ENCODE measurements at places on chromosomes 2 and 18. TPM values are rescaled to one million over a fixed set of nuclear protein-coding genes. Genes with fewer than 3 reads are reported as not detected.

DNA sequence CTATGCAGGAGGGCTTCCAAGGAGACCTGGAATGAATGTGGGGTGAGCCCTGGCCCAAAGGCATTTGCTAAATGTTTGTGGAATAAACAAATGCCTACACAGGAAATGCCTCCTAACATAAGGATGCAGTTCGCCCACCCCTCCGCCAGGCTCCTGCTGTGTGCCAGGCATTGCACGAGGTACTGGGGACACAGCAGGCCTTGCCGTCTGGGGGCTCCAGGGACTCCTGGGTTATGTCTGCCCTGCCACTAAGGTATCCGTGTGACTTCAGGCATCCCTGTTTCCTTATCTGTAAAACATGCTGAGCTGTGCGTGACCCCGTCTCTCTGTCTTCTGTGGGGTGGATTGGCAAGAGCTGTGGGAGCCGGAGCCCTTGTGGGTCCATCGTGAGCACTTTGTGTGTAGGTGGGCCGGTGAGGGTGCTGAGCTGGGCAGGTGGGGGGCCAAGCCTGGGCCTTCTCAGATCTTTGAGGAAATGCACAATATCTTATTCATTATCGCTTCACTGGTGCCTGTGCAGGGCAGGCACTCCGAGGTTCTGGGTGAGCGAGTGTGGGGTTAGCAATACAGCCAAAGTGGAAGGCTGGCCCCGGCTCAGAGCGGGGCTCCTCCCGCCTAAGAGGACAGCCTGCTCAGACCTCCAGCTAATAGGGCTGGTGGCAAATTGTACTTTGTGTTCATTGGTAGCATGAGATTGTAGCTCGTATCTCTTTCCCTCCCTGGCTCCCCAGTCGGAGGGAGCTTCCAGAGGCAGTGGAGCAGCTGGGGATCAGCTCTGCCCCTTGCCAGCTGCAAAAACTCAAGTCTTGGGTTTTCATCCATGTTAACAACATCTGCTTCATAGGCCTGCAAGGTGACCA is 126.8 kb downstream of the GLI2 start:
- no peaks in the 10 kb centered on the region for H3K36me3 ChIP-seq
- no peak for DNase-seq
- H3K27ac ChIP-seq = no peak overlapping the region
- no peak overlapping the region for H3K4me3 ChIP-seq

- H3K4me1 ChIP-seq = peaks cover 4% of the 10 kb centered on the region
- H3K27ac ChIP-seq = no peak overlapping the region
- peak; percentile 58 for DNase-seq
- peak overlapping the region; percentile 71 for H3K4me3 ChIP-seq
These were observed 752 bp downstream of the MGAT4A start for GRCh38 chr2:98730053-98730706.

Gene NAT8
- total RNA-seq = not detected

Gene GREB1L
- 251 TPM for total RNA-seq

Gene POLR1B
- 20.1 TPM for total RNA-seq

DNA sequence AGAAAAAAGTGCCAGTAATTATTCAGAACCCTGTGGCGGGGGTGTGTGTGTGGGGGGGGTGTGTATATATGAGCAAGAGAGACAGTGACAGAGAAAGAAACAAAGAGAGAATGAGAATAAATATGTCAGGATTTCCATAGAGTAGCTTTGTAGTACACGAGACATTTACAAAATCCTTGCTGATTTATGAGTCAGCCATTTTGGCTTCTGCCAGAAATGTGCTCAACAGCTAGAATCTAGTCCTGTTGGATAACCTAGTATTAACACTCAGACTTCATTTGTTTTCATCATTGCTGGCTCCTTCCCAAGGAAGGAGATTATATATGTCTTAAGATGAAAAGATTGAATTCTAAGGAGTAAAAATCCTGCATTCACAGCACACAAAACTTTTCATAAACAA is 140.5 kb upstream of the HNRNPA3 start:
- H3K27me3 ChIP-seq = no peaks in the 10 kb centered on the region
- H3K36me3 ChIP-seq = no peaks in the 10 kb centered on the region
- H3K4me1 ChIP-seq = peaks cover 6% of the 10 kb centered on the region
- DNase-seq = no peak
- no peak overlapping the region for H3K4me3 ChIP-seq

DNA sequence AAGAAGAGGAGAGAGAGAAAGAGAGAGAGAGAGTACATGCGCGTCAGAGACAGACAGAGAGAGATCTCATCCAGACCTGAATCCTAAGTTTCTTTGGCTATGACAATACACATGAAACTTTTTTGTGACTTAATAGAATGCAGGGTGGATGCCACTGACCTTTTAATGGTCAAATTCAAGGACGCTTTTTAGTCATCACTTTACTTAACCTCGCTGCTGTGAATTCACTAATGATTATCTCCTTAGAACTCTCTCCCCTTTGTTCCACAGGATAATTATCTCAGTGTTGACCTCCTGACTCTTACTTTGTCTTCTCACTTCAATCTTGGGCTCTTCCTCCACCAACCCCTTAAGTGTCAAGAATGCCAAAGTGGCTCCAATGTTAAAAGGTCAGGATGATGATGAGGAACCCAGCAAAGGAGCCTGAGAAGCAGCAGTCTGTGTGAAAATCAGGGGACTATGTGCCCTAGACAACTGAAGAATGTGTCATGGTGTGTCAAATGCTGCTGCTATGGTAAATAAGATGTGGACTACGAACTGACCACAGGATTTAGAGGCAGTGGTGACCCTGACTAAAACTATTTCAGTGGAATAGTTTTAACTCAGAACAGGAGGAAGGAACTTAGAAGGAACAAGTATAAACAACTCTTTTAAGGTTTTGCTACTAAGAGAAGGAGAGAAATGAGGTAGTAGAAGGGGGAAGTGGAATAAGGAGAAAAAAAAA is 382.1 kb downstream of the ZEB2 start:
- peaks cover 11% of the 10 kb centered on the region for H3K4me1 ChIP-seq
- H3K36me3 ChIP-seq = no peaks in the 10 kb centered on the region
- H3K4me3 ChIP-seq = no peak overlapping the region
- DNase-seq = peak; percentile 13
- no peaks in the 10 kb centered on the region for H3K27me3 ChIP-seq
- no peak overlapping the region for H3K27ac ChIP-seq

DNA sequence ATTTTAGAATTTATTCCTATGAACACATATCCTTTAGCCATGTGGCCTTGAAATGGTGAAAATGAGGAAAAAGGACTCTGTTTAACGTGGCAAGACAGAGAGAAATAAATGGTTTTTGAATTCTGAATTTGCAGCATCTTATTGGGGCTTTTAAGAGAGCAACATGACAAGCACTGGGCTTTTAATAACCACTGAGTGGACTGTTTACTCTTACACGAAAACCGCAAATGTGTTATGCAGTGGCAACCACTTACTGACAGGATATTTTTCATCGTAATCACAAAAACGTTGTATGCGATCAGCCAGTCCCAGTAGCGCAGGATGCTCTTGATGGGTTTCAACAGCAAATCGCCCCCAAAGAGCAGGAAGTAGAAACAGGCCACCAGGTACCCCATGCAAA is 226.6 kb downstream of the NAPG start:
- peaks cover 15% of the 10 kb centered on the region for H3K4me1 ChIP-seq
- no peak for DNase-seq
- H3K4me3 ChIP-seq = no peak overlapping the region
- H3K36me3 ChIP-seq = no peaks in the 10 kb centered on the region
- H3K27me3 ChIP-seq = no peaks in the 10 kb centered on the region

GRCh38 chr18:2423761-2424160 is 147.5 kb downstream of the METTL4 start:
- no peak for DNase-seq
- no peaks in the 10 kb centered on the region for H3K36me3 ChIP-seq
- no peak overlapping the region for H3K27ac ChIP-seq
- no peaks in the 10 kb centered on the region for H3K4me1 ChIP-seq
- no peak overlapping the region for H3K4me3 ChIP-seq
